DMS 273 treated with DMSO at 0.1 percent for 48 hours (cell line): ENCODE measurements at places on chromosomes 13 and 19.

DNA sequence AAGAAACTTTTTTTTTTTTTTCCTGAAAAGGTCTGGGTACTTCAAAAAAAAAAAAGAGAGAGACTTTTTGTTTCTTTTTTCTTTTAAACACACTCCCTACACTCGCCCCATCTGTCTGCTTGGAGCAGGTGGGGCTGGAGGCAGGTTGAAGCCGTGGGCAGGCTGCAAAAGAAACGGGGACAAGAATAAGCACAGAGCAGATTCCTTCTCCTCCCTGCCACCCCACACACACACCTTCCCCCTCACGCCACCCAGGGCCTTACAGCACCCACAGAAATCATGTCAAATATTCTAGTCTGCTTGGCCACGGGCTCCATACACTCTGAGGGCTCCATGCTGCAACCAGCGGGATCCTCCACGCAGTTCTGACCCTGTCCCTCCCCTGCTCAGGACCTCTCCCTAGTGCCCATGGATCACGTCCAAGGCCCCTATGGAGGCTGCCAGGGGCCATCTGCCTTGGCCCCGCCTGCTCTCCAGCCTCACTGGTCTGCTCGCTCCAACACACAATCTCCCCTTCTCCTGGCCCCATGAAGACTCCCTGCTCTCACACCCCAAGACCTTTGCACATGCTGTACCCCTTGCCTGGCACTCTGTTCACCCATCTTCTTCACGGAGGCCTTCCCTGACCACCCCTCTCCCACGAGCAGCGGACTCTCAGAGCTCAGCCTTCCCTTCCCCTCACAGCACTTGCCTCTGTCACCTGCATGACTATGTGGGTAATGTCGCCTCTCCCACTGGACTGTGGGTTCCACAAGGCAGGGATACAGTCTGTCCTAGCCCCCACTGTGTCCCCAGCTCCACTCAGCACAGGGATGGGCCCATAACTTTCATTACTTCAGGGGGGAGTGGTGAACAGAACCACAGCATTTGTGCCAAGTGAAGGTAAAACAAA lies 11.4 kb downstream of the AKT2 start:
- peak; percentile 18 for DNase-seq

DNA sequence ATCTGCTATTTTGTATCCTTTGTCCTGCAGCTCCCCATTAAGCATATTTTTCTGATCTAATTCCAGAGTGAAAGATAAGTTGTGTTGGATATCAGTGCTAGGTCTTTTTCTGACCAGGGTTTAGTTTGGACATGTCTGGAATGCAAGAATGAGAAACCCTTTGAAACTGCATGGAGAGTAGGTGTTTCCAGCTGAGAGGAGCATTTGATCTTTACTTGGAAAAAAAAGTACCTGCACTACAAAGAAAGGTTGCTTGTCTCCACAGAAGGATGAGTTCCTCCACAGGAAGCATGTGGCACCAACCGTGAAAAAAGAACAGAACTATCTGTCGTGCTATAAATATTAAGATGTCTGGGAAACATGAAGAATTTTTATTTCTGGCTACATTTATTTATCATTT lies 36.6 kb upstream of the MED4 start:
- no peak for DNase-seq

- no peak for DNase-seq
These were observed 108.5 kb downstream of the FRY start for GRCh38 chr13:32140109-32140508.

DNA sequence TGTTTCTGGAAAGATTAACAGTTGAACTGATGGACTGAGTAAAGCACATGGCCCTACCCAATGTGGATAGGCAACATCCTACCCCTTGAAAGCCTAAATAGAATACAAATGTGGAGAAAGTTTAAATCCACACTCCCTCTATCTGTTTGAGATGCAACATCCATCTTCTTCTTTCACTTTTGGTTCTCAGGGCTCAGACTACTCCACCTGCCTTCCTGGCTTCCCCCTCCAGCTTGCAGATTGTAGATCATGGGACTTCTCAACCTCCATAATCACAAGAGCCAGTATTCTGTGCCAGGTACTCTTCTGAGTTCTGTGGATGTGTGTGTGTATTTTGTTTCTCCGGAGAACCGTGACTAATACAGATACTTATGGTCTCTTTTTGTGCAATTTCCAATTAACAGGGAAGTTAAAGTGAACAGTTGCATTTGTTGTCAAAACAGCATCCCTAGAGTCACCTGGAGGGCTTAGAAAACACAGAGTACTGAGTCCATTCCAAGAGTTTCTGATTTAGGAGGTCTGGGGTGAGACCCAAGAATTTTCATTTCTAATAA lies 590.3 kb upstream of the MIR17HG start:
- DNase-seq: no peak

DNA sequence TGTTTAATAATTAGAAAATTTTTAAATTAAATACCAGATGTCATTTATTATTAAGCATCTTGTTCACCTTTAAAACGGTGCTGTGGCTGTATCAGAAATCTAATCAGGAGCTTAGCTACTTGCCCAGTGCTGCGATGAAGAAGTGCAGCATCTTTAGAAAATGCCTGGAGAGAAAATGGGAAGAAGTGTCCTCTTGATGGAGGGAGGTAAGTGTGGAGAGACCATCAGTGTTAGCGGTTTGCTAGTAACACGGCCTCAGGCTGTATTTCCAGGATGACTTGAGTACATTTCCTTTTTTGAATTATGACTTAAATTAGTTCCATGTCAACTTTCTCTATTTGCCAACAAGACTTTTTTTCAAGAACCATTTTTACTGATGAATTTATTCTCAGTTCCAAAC lies 74.1 kb downstream of the SHISA2 start:
- DNase-seq: no peak

DNA sequence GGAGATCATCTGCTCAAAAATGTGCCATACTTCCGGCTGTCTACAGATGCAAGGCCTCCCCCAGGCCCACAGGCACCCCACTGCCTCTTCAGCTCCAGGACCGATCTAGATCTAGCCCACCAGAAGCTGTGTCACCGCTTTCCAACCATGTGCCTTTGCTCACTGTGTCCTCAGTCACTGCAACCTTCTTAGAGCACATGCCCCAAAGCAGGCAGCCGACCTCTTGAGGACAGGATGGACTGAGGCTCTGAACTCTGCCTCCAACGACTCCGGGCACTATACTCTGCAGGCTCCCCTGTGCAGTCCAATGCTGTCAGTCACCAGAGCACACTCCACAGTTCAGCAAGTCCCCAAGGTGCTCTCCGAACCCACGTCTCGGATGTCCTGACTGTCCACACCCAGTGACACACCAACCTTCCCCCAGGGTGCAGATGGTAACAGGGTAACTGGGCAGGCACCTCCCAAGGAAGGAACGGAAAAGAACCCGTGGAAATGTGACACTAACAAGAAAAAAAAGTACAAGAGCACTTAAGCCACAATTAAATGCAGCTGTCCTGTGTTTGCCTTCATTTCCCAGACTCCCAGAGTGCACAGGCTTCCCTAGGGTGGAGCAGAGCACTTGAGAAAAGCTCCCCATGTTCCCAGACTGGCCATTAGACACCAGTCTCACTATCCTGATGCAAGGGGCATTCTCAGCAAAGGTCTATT lies 4.8 kb downstream of the STK24 start:
- DNase-seq: no peak

DNA sequence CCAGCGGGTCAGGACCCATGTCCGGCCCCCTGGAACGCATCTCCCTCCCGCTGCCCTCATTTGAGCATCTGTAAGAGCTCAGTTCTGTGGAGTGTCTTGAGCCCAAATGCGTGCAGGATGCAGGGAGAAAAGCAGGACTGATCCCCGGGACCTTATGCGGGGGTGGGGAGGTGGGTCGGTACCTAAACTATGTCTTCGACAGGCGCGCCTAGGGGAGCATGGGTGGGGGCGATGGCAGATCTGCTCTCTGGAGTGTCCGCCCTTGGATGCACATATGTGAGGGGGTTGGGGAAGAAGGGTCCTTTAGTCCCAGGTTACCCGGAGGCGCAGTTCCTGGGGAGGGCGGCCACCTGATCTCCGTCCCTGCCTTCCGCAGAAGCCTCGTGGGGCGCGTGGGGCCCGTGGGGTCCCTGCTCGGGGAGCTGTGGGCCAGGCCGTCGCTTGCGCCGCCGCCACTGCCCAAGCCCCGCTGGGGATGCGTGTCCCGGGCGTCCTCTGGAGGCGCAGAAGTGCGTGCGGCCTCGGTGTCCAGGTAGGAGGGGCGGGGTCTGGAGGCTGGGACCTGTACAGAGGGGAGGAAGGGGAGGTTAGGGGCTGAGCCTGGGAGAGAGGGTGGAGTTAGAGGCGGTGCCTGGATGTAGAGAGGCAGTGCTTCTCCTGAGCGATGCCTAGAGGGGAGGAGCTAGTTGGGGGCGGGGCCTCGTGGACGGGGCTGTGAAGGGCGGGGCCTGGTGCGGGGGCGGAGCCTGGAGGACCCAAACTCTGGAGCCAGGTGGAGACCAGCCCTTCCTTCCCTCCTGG lies 2.9 kb downstream of the CILP2 start:
- DNase-seq: no peak

DNA sequence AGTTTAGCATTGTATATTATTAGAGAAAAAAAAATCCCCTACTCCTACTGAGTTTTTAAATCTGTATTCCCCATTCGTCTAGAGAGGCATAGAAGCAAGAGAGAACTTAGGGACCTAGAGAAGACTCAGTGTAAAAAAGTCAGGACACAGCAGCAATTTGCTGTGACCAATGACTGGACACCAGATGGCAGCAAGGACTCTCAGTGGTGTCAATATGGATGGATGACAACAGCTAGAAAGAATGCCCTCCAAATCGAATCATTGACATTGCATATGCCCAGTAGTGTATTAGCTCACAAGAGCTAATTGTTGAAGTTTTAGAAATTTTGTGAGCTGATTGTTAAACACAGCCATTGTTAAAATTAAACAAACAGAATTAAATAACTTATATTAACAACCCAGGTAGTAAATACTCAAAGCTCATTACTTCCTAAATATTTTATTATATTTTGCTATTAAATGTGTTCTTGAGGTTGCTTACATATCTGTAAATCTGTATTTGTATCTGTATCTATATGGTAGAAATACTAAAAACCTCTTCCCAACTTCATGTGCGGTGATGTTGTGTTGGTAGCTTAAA lies 43.9 kb downstream of the SIAH3 start:
- DNase-seq: peak; percentile 23

DNA sequence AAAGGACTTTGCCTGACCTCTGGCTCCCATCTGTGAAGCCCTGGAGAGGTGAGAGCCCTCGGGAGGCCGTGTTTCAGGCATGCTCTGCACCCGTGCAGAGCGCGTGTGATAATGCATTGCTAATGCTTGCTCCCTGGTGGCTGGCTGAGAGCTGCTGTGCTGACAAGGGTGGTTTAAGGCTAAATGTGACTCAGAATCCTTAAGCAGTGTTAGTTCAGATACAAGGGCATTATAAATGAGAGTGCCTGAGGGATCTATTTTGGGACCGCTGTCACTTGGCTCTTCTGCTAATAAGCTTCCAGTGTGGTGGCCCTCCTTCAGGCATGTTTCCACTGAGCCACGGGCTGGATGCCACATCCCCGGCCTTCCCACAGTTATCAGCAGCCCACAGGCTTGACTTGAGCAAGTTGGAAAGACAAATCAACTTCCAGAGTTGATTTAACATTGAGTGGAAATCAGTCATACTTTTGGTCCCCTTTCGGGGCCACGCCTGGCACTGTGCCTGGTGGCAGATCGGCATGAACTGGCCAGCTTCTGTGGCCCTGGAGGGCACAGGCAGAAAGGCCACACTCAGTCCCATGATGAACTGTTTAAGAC lies 17.0 kb downstream of the ALOX5AP start:
- no peak for DNase-seq

GRCh38 chr19:53908106-53908934 lies 758 bp upstream of the CACNG7 start:
- no peak for DNase-seq

DNA sequence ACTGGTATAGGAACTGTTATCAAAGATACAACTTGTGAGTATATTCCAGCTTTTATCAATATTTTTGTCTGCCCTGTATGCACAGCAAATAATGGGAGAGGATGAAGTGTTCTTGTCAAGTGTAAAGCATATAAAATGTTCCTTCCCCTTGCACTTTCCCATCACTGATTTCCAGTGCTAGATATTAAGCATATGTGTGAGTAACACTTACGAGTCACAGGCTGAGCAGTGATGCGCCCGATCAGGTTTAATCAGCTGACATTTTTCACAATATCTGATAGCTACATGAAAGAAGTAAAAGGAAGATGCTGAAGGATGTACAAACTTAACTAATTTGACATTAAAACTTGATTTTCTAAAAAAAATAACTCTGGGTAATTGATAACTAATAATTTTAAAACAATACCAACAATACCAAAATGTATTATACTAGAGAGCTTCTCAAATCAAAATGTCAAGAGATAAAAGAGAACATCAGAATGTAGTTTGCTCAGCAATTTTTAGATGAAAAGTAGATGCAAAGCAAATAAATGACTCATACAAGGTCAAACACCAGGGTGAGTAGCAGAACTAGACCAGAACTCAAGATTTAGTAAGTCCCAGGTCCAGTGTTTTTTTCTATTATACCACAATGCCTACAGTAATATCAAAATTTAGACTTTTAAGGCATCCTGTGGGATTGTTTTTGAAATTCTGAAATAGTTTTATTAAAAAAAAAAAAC lies 56.4 kb downstream of the ZDHHC20 start:
- DNase-seq: no peak

DNA sequence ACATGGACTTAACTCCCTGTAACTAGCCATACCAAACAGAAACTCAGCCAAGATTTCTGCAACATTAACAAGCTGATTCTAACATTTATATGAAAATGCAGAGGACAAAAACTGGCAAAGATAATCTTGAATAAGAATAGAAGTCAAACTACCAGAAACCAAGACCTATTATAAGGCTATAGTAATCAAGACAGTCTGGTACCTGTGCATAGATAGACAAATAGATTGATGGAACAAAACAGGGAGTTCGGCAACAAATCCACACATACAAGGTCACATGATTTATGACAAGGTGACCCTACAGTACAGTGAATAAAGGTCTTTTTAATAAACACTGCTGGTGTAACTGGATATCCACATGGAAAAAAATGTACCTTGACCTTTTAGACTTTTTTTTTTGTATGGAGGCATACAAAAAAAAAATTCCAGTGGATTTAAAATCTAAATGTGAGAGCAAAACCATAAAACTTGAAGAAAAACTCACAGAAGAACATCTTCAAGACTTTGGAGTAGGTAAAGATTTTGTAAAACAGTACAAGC lies 2.9 kb upstream of the RFC3 start:
- DNase-seq: no peak

DNA sequence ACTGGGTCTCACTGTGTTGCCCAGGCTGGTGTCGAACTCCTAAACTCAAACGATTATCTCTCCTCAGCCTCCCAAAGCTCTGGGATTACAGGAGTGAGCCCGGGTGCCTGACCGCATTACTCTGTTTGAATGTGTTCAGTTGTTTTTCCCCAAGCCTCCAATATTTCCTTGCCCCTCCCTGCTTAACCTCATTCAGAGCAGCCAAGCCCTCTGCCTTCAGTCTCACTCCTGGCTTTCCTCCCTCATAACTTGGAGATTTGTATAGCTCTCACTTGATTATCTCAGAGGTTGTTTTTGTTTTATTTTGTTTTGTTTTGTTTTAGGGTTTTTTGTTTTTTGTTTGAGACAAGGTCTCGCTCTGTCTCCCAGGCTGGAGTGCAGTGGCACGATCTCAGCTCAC lies 11.4 kb downstream of the EPHX3 start:
- DNase-seq: no peak

- DNase-seq: no peak
These were observed 2.7 kb downstream of the FCHO1 start for GRCh38 chr19:17753976-17754375.
